ENCODE measurements at places on chromosomes 1 and 21.

DNA sequence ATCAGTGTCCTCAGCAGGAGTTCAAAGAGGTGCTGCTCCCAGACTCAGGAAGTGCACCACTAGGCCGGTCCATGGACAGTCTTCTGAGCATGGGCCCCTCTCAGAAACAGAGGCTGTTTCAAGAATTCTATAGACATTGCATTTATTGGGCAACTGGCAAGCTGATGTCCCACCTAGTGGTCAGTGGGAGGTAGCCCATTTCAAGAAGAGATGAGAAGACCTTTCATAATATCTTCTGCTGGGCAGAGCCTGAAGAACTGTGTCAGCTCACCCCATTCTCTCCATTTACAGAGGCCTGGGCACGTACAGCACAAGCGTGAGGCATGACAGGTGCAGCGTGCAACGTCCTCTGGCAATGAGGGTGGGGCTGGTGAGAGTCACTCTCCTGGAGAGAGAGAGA, 216.0 kb downstream of the DYRK1A start:
- DNase-seq = no peak

GRCh38 chr1:64223329-64224151, 20.1 kb downstream of the UBE2U start:
- DNase-seq = peak; percentile 30

GRCh38 chr1:172107316-172107975, 266.1 kb downstream of the DNM3 start:
- no peak for DNase-seq

GRCh38 chr1:30890502-30891226, 17.9 kb downstream of the SDC3 start:
- no peak for DNase-seq

- no peak for DNase-seq
Observed at GRCh38 chr1:116201911-116202310, 90.7 kb downstream of the MAB21L3 start.

DNA sequence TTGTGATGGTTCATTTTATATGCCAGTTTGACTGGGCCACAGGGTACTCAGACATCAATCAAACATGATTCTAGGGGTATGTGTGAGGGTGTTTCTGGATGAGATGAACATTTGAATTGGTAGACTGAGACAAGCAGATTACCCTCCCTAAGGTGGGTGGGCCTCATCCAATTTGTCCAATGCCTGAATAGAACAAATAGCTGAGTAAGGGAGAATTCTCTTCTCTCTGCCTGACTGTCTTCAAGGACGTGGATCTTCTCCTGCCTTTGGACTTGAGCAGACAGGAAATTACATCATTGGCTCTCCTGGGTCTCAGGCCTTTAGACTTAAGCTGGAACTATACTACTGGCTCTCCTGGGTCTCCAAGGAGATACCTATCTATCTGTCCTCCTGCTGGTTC, 64.4 kb downstream of the SUSD4 start:
- DNase-seq = no peak

GRCh38 chr1:194045416-194045815, 859.0 kb upstream of the B3GALT2 start:
- DNase-seq = no peak

DNA sequence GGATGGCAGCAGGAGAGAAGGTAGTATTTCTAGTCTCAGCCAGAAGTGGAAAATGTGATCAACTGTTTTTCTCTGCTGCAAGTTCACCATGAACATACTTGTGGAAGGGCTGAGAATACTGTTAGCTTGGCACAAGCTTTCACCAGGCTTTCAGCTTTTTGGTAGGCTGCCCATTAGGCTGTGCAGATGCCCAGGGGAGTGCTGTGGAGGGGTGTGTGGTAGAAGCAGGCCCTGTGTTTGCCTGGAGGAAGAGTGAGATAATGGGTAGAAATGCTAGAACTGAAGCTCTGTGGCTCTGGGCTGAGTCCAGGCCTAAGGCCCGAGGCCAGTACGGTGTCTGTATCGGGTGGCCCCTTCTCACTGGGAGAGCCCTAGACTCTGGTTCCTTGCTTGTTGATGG, 9.8 kb downstream of the DNAJC6 start:
- DNase-seq = no peak

- DNase-seq = no peak
Observed at GRCh38 chr21:31874812-31875212, 2.0 kb downstream of the HUNK start.

GRCh38 chr1:39787468-39787867, 1.2 kb downstream of the BMP8B start:
- no peak for DNase-seq

DNA sequence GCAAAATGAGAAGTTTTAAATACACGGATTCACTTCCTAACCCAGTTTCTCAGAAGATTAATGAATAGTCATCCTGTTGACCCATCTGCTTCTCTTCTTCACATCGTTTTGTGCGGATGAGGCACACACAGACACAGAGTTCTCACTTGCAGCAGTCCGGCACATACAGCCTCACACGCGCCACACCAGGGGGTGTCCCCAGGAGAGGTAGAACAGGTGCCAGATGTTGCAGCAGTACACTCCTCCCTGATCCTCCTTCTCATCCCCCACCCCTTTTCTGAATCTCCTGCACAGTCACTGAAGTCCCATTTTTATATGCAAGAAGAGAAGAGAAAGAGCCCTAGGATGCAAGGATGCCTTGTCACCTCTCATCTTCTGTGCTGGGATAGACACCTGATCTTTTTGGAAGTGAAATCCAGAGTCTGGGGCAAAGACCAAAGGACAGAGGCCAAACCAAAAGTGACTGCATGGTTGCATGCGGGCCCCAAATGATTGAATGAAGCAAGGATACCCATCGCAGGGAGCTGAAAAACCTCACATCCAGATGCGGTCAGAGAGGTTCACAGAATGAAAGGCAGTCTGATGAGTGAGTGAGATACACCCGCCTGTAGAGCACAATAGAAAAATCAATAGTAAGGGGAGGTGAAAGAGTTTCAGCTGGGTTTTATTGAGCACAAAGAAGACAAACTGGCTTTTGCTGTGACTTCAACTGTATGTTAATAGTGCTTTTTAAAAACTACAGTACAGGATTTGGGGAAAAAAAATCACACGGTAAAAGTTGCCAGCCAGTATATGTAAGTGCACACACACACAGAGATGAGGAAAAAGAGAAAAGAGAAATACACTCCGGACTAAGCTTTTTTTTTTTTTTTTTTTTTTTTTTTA, 28.9 kb downstream of the PBX1 start:
- DNase-seq = no peak

DNA sequence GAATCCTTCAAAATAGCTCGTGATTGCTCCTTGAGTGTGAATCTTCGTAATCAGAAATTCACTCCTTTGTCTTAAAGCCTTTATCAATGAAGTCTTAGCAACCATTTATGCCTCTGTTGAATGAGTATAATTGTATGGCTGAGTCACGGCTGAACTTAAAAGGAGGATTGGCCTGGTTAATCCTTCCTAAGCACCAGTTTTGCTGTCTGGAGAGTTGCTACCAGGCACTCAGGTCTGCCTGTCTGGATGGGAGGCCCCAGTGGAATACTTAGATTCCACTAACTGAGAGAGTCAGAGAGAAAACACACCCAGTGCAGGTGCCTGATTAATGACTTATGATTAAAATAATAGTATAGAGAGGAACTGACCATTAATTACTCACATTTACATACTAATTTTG, 7.6 kb upstream of the HHAT start:
- DNase-seq = no peak

DNA sequence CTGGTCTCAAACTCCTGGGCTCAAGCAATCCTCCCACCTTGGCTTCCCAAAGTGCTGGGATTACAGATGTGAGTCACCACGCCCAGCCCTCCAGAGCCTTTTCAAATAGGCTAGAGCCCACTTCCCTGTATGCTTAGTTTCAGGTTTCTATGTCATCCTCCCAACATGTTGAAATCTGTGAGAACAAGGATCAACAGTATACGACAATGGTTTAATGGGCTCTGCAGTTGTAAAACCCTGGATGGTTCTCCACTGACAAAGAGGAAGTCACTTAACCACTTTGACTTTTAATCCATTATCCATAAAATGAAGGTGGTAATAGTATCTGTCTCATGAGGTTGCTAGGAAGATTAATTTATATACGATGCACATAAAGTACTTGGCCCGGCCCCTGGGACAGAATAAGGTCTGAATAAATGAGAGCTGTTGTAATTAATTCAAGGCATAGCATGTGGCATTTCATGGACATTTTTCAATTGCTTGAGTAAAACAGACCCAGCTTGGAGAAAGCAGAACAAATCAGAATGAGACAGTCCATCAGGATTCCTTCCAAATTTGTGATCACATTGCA, 113.9 kb upstream of the ZNF648 start:
- no peak for DNase-seq

DNA sequence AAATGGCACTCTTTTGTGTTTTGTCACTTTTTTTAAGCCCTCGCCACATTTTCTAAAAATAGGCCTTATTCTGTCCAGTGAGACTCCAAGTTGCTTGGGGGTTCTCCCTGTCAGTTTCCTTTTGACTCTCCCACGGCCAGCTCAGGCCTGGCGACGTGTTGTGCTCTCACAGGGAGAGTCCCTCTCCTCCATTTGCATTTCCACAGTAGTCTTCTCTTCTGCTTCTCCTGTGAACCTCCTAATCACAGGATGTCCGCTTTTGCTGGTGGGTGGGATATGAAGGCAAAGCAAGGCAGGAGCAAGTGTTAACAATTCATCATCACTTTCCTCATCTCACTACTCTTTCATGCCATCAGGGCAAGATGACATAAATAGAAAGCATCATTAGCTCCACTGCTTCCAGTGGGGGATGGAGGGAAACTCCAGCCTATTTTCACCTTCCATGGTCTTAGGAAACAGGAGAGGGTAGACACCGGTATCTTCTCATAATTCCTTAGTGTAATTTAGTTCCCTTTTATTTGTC, 99.8 kb downstream of the INTS7 start:
- no peak for DNase-seq

- DNase-seq = no peak
Observed at GRCh38 chr21:34707876-34708325, 39.1 kb downstream of the CLIC6 start.

DNA sequence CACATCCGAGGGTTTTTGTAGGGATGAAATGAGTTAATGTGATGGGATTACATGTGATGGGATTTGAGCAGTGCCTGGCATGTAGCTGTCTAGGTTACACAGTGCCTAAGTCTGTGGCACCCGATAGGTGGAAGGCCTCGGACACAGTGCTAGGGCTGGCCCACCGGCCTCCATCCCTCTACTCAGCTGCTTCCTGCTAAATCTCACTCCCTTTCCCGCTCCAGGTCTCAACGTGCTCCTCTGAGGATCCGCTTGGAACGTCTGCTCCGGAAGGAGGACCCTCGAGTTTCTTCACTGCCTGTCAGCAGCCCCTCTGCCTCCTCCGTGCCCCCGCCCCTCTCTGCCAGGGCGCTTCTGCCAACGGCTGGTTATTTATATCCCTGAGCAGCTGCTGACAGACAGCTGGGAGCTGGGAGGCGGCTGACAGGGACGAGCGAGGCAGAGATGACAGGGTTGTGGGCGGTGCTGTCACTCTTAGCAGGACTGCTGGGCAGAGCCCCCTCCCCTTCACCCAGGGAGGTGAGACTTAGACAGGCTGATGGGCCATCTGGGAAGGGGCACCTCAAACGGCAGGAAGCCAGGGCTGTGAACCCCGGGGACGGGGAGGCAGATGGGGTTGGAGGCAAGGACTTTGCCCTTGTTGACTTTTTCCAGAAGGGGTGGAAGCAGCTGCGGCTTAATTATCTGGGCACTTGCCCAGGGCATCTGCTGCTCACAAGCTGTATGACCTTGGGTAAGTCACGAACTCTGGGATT, 26.6 kb upstream of the LRRN2 start:
- no peak for DNase-seq

DNA sequence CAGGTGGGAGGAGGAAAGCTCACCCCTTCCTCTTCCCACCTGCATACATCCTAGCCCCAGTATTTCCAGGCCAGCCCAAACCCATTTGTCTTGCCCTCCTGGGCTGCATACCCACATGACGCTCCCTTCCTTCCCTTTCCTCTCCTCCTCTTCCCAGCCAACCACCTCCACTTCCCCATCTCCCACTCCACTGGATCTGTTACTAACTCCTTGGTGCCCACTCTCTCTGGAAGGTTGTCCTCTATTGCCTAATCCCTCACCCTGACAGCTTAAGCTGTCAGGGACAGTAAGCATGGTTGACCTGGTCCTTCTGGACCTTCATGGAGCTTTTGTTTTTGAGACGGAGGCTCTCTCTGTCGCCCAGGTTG, 23.0 kb upstream of the SYNC start:
- DNase-seq = no peak

DNA sequence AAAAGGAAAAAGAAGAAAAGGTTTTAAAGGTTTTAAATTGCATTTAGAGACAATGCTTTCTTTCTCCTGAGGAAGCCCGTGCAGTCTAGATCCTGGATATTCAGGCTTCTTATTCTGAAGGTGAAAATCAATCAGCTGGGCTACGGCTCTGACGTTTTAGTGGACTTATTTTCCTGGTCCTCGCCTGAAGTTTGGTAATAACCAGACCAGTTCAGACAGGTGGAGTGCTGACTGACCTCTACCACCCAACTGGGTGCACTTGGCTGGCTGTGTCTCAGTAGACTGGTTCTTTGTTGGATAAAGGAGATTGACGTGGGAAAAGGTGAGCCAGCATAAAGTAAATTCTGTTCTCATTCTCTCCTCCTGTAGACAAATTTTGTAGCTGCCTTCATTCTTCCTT, 7.2 kb upstream of the ATP1A1 start:
- DNase-seq = no peak

DNA sequence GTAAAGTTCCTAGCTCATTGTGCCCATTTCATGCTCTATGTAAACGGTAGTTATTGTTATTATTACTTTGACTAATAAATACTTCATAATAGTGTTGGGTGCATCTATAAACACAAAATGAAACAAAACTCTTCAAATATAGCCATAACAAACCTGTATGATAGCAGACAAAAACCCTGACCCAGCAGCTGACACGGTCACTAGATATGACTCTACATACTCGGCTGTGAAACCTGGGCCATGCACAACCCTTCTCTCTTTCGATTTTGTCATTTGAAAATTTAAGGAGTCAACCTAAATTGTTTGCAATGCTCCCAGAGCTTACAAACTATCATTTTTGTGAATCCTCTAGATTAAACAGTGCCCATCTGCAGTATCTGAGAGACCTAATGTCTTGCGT, 8.0 kb upstream of the RGS13 start:
- no peak for DNase-seq

DNA sequence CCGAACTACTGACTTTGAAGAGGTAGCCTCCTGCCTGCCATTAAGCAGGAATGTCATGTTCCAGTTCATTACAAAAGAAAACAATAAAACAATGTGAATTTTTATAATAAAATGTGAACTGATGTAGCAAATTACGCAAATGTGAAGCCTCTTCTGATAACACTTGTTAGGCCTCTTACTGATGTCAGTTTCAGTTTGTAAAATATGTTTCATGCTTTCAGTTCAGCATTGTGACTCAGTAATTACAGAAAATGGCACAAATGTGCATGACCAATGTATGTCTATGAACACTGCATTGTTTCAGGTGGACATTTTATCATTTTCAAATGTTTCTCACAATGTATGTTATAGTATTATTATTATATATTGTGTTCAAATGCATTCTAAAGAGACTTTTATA, 159.8 kb upstream of the SGIP1 start:
- no peak for DNase-seq
